Sigmoid colon (tissue), 7 donors: ENCODE measurements at places on chromosomes 6 and 20.
A peak's percentile ranks its signal among the peaks of the same experiment; 100 is the strongest.

- no peak for DNase-seq
Measured at GRCh38 chr6:151627689-151628444, 134.1 kb downstream of the CCDC170 start.

DNA sequence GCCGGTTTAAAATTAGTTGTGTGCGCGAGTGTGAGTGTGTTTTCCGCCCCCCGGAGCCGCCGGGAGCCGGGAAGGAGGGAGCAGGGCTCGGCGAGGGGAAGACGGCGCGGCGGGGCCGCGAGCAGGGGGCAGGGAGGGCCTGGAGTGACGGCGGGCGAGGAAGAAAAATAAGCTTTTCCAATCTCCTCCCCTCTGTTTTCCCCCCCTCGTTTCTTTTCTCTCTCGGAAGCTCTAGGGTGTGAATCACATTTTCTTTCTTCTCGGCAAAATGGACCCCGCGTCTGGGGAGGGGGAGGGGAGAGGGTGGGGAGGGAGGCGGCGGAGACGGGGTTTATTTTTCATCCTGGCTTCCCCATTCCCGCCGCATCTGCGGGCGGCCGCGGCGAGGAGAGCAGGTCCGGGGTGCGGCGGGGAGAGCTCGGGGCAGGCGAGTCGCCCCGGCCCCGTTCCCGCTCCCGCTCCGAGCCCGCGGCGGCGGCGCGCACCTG is 881 bp downstream of the BICRAL start:
- DNase-seq, result peak; percentile 90

- no peak for DNase-seq
Measured at GRCh38 chr20:9490631-9491030, 23.8 kb upstream of the LAMP5 start.

DNA sequence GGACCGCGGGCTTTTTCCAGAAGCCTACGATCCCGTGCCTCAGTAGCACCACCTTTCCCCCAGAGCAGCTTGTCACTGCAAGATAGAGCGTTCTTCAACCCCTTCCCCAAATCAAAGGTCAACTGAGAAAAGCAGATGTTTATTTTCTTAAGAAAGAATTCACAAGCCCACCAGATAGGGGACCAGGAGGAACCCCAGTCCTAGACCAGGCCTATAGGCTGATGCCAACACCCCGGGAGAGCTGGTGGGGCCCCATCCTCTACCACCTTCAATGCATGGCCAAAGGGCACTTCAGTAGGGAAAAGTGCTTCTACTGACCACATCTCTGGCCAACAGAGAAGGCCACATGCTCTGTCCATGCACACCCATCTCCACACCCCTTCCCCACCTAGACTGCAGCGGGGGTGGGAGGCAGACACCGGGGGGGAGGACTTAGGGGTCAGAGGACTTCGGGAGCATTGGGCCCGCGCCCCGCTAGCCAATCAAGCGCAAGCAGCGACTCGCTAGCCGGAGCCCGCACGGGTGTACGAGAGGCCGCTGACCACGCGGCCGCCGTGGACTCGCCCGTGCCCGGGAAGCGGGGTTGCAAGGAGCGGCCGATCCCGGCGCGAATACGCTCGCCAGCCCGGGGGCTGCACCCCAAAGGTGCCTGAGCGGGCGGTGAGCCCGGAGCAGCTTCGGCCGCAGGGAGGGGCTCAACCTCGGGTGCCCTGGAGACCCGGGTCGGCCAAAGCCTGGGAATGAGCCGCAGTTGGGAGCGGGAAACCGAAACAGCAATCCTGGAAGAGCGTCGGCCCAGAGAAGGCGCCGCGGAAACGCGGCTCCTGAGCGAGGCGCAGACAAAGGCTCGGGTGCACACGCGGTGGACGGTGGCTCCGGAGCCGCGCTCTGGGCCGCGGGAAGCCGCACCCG is 2.8 kb downstream of the PDE10A start:
- no peak for DNase-seq

DNA sequence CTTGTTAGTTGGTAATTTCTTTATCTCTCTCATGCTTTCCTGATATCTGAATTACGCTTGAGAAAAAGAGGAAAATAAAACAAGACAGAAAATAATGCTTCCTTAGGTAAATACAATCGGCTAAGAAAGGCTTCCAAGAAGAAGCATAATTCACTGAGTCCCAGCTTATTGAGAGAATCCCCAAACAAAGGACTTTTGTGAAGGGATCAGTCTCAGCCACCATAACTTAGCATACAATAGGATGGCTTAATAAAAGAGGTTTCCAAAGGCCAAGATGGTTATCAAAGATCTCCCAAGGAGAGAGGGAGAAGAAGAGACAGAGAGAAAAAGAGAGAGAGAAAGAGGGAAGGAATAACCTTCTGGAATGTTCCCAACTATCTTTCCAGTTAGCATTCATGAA is 46.0 kb upstream of the SALL4 start:
- DNase-seq, result no peak

GRCh38 chr6:15513801-15514711 is 148.8 kb downstream of the DTNBP1 start:
- DNase-seq, result no peak

DNA sequence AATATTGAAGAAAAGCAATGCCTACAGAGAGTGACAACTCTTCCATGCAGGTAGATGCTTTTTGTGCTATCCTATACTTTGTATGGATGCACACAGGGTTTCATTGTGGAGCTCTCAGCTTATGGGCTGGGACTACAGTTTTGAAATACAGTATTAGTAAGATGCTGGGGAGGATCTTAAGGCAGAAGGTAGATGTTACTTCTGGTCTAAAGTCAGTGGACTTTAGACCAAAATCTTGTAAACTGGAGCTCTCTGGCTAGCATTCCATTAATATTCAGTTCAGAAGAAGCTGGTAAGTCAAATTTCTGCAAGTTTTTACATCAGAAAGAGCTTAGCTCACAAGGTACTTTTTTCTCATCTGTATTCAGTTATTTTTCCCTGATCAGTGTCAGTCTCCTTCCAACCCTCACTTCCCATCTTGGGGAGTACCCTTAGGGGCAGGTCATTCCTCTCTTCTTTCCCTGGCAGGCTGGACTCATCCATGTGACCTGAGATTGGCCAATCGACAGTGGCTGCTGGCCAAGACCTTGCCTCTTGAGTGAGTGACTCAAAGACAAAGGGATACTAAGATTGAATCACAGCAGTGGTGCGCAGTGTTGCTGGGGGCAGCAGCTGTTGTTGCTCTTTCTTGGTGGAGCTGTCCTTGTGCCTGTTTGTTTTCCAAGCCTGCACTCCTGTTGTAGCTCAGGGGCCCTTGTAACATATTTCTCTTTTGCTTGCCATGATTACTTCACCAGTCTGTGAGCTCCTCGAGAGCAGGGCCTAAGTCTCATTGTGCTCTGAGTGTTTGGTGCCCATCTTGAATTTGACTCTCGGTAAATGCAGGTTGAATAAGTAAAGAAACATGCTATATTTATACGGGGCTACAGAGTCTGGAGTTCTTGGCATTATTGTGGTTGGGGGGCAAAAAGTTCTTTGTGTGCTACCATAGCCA is 2.8 kb upstream of the PHF20 start:
- DNase-seq, result peak; percentile 99

DNA sequence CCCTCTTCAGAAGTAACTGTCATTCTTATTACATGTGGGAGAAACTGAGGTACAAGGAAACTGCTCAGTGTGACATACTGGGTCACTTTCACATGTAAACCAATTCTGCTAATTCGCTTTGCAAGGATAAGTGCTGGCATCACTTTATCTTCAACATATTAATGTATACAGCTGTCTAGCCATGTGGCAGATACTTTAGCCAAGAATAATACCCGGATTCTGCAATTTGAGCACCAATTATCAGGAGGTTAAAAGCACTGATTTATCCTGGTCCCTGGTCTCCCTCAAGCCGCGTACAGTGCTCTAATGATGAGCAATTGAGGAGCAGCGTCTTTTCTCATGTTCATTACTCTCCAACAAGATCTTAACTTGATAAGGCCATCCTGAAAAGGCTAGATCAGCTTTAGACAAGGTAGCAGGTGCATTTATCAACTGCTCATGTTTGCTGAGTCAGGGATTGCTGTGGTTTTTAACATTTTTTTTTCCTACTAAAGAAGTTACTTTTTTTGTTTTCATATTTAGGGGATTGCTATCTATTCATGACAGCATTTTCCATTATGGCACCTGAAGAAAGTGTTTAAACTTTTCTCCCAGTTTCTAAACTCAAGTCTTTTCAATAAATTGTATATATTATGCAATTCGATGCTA is 1066.3 kb upstream of the MAP3K7 start:
- DNase-seq, result no peak
